A549 treated with dexamethasone at 1 μM for 4 hours (cell line): ENCODE measurements at places on chromosomes 1 and 21. TPM values are rescaled to one million over a fixed set of nuclear protein-coding genes. Genes with fewer than 3 reads are reported as not detected.

Gene IL12RB2
- total RNA-seq, result 0.09 to 0.18 TPM (median 0.15 TPM) in 4 of 5 replicates, not detected in the other

Gene PRAMEF17
- total RNA-seq, result not detected in 5 replicates

Gene TCHHL1
- not detected in 5 replicates for total RNA-seq

Gene CDKN2C
- total RNA-seq, result 10.3 to 12.3 TPM (median 11.8 TPM) in 5 replicates

Gene MATN1
- total RNA-seq, result 0.06 to 0.18 TPM (median 0.08 TPM) in 4 of 5 replicates, not detected in the other

Gene NCMAP
- 0.05 to 0.09 TPM (median 0.08 TPM) in 5 replicates for total RNA-seq

Gene CHRM3
- total RNA-seq, result 0.02 to 0.14 TPM (median 0.04 TPM) in 5 replicates

Gene G0S2
- 3.2 to 4.1 TPM (median 3.4 TPM) in 5 replicates for total RNA-seq

Gene CD84
- total RNA-seq, result not detected in 5 replicates

Gene CELA2B
- 0.13 TPM in 1 of 5 replicates, not detected in the others for total RNA-seq

Gene ZNF593OS
- 0.10 to 0.70 TPM in 2 of 5 replicates, not detected in the others for total RNA-seq

Gene CAPZA1
- total RNA-seq, result 63.7 to 74.5 TPM (median 66.5 TPM) in 5 replicates

Gene AMY1C
- total RNA-seq, result not detected in 5 replicates

Gene LENEP
- not detected in 5 replicates for total RNA-seq

Gene ESRRG
- not detected in 5 replicates for total RNA-seq

Gene ITLN2
- 0.66 to 1.1 TPM (median 0.82 TPM) in 5 replicates for total RNA-seq

Gene CENPS
- 25.4 to 30.7 TPM (median 26.8 TPM) in 5 replicates for total RNA-seq

Gene CRYAA
- total RNA-seq, result 0.07 to 0.18 TPM in 2 of 5 replicates, not detected in the others

Gene DENND1B
- 2.1 to 3.8 TPM (median 2.7 TPM) in 5 replicates for total RNA-seq

Gene AQP10
- total RNA-seq, result not detected in 5 replicates

Gene RGS4
- not detected in 5 replicates for total RNA-seq

Gene B3GALT6
- total RNA-seq, result 10.7 to 17.9 TPM (median 16.5 TPM) in 5 replicates

Gene SYT14
- total RNA-seq, result 0.03 to 0.06 TPM (median 0.06 TPM) in 5 replicates

Gene BEND5
- not detected in 5 replicates for total RNA-seq

Gene KCNJ9
- total RNA-seq, result not detected in 5 replicates

Gene MROH9
- not detected in 5 replicates for total RNA-seq

Gene RIIAD1
- total RNA-seq, result not detected in 5 replicates

Gene IFI44
- total RNA-seq, result 0.15 to 0.82 TPM (median 0.62 TPM) in 5 replicates

Gene ARMH1
- total RNA-seq, result 0.35 to 1.2 TPM (median 0.71 TPM) in 5 replicates

Gene SYCP1
- not detected in 5 replicates for total RNA-seq

Gene TAS1R1
- not detected in 5 replicates for total RNA-seq

Gene CDC14A
- total RNA-seq, result 2.1 to 3.7 TPM (median 2.8 TPM) in 5 replicates

Gene VSIG8
- total RNA-seq, result 0.06 to 0.11 TPM in 2 of 5 replicates, not detected in the others

Gene C1orf226
- total RNA-seq, result 0.64 to 0.92 TPM (median 0.76 TPM) in 5 replicates

Gene PDZK1
- 0.80 to 1.5 TPM (median 1.1 TPM) in 5 replicates for total RNA-seq

Gene ADAMTS4
- 0.01 TPM in 3 of 5 replicates, not detected in the others for total RNA-seq

Gene SLAMF9
- total RNA-seq, result 0.22 to 0.43 TPM (median 0.37 TPM) in 5 replicates

Gene SOX13
- total RNA-seq, result 17.3 to 27.5 TPM (median 21.8 TPM) in 5 replicates

Gene HSPB7
- total RNA-seq, result 0.05 to 0.14 TPM (median 0.09 TPM) in 4 of 5 replicates, not detected in the other

Gene SPATA21
- total RNA-seq, result 0.04 to 0.12 TPM (median 0.04 TPM) in 3 of 5 replicates, not detected in the others

Gene PPCS
- total RNA-seq, result 35.7 to 43.2 TPM (median 37.4 TPM) in 5 replicates

Gene CRYBG2
- total RNA-seq, result 1.1 to 2.1 TPM (median 1.5 TPM) in 5 replicates

Gene OR10Z1
- total RNA-seq, result not detected in 5 replicates

Gene SPRR2G
- total RNA-seq, result not detected in 5 replicates

Gene SH3BP5L
- 16.8 to 25.6 TPM (median 22.6 TPM) in 5 replicates for total RNA-seq

Gene ALX3
- total RNA-seq, result not detected in 5 replicates

Gene NEGR1
- not detected in 5 replicates for total RNA-seq

Gene OR6N1
- total RNA-seq, result not detected in 5 replicates

Gene C1orf56
- 5.6 to 8.1 TPM (median 6.4 TPM) in 5 replicates for total RNA-seq

Gene OR2G6
- total RNA-seq, result not detected in 5 replicates

Gene CDC42BPA
- 8.7 to 12.8 TPM (median 11.4 TPM) in 5 replicates for total RNA-seq

Gene HUNK
- 1.2 to 1.6 TPM (median 1.5 TPM) in 5 replicates for total RNA-seq

Gene MAST2
- 12.3 to 19.3 TPM (median 18.0 TPM) in 5 replicates for total RNA-seq

Gene OLFM3
- not detected in 5 replicates for total RNA-seq

Gene S1PR1
- 0.16 to 0.43 TPM (median 0.22 TPM) in 5 replicates for total RNA-seq

Gene TSACC
- total RNA-seq, result 2.2 to 3.0 TPM (median 2.5 TPM) in 5 replicates

Gene UQCRHL
- 5.5 to 10.6 TPM (median 5.7 TPM) in 5 replicates for total RNA-seq
